ENCODE measurements at places on chromosomes 4 and X. TPM values are rescaled to one million over a fixed set of nuclear protein-coding genes. Genes with fewer than 3 reads are reported as not detected.

GRCh38 chr4:76429636-76430035 lies 5.4 kb upstream of the SHROOM3 start:
- no peak for DNase-seq

DNA sequence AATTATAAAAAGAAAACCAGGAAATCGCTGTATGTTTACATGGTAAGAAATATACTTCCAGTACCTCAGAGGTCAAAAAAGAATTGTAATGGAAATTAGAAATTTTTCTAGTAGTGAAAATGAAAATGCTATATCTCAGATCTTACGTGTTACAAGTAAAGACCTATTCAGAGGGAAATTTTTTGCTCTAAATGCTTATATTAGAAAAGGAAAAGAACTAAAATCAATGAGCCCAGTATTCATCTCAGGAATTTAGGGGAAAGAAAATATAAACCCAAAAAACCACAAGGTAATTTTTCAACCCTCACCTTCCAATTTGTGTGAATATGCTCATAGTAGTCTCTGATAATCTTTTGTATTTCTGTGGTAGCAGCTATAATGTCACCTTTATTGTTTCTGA lies 145.6 kb downstream of the RAP1GDS1 start:
- no peak for DNase-seq

DNA sequence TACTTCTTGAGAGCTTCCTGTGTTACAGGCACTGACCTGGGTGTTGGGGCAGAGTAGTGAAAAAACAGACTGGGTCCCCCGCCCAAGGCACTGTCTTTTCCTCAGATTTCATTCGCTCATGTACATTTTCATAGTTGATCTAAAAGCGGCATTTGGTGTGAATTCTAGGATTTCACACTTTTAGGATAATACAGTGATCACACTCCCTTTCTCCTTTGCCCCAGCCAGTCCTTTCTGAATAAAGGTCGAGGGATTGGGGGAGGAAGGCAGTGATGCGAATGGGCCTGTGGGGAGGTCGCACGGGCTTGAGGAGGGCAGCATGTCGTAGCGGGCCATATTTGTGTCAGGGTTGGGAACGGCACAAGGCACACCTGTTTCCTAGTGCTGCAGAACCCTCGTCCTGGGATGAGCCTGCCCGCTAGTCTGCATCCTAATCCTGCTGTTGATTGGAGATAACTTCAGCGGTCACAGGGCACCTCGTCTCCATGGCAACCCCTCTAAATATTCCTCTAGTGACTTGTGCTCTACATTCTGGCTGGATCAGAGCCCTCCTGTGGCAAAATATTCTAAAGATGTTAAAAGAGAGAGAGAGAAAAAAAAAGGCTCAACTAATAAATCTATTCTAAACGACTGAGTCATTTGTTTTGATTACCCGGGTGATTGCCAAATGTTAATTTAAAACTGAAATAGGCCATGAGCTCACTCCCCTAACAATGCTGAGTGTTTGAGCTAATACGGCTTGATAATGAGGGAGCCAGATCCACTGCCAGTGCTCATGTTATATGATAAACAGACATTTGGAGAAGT lies 21.8 kb downstream of the FHL1 start:
- peak; percentile 43 for DNase-seq

DNA sequence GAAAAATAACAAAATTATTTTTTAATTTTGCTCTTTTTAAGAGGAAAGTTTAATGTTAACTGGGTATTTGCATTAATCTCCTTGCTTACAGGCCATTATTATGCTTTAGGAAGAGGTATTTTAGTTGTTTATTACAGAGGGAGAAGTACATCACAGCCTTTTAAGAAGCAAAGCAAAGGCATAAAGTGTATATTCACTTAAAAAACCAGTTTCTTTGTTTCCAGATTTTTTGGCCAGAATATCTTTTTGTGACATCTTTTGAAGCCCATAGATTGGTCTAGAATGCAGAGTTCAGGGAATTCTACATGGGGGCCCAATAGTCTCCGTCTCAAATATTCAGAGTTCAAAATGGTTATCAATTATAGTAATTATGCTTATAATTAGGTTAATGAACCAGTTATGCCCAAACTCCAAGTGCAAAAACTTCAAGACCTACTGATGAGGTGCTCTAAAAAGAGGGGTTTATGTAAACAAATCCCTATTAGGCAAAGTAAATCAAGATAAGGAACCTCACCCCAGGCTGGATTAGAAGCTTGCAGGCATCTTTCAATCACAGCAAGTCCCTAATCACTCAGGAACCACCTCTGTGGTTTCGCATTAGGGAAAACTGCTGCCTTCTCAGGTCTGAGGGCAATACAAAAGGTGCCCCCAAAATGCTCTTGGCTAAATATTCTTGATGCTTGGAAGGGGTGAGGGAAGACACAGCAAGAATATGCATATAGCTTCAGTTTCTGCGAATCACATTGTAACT lies 1.4 kb downstream of the CXXC4 start:
- no peak for DNase-seq

DNA sequence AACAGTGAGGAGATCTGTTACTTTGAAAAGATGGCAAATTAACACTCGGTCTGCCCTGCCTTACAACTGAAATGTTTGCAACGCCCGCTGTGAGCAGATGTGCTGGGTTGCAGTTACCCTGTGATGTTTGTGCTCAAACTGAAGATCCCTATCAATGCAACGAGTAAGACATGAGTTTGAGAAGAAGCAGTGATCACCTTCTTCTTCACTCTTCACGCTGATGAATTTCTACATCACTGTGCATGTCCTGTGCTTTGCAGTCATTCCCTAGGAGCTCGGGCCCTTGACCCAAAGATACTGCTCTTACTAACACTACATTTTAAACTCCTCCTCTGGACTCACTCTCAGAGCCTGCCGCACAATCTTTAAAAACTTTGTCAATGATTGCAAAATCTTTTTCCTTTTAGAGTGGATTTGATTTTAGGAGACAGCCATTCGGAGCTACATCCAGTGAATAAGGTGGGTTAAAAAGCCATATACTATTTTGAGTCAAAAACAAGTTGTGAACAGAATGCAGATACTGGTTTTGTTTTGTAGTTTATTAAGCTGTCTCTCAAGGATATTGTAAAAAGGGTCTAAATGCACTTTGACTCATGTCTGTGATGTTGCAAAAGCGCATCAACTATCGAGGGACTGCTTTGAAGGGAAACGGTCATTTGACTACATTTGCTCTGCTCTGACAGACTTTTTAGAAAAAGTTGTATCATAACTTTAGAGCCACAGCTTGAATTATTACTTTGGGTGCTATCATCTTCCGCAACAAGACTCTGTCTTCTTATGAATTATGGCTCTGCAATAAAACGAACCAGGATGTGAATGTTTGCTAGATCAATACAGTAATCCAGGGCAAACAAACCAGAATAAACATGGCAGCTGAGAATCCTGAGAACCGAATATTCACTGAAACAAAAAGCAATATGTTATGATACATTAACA lies 5.7 kb upstream of the RHOH start:
- peak; percentile 42 for DNase-seq

DNA sequence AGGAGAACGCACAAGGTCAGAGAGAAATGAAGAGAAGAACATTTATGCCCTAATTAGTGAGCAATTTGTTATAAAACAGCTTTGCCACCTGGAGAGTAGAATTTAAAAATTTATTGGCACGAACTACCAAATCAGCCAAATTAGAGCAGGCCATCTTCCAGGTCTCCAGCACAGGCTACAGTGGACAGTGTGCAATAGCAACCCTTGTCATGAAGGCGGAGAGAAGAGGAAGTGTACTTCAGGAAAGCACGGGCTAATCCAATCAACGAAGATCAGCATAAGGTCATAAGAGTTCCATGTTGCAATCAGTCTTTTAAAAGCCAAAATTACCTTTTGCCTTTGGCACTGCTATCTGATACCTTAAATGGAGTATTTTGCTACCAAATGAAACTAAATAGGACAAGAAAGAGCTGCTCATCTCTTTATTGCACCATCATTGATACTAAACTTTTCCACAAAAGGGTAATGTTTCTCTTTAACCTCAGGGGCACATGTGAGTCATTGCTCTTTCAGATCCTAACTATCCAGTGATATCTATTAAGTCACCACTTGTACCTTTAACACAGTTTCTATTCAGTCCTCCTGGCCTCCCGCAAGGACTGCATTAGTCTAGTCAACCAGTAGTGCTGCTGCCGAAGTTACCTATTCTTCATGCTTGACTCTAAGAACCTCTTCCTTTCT lies 19.9 kb downstream of the ANK2 start:
- DNase-seq = no peak

DNA sequence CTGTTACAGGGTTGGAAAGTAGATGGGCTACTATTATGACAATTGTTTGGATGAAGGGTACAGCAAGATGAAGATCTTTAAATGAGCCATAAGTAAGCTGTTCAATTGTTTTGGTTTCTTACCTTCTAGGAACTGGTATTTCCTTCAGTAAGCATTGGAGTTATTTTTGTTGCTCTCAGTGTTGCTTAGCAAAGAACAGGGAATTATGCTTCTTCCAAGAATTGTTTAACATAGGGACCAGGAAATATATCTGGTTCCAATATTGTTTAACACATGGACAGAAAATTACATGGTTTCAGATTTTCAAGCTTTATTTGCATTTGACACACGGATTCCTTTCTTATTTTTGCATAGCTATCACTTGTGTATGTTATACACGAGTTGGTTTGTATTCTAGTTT lies 1999.0 kb downstream of the ARAP2 start:
- DNase-seq = no peak

DNA sequence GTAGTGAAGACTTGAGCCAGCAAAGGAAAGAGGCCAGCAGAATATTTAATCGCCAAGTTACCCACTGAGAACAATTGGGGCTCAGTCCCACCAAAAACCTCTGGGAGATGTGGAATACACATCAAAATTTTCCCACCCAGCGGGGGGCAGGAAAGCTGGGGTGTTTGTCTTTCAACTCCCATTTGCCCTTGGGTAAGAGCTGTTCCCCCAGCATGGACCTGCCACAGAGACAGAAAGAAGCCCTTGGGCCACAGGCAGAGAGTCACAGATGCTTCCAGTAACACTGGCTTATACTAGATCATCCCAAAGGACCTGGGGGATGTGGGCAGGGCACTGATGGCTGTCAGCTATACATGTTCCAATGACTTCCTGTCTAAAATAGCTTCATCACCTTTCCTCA lies 18.9 kb upstream of the FBXW7 start:
- DNase-seq = no peak

GRCh38 chr4:6467600-6467999 lies 4.8 kb downstream of the PPP2R2C start:
- DNase-seq = no peak

DNA sequence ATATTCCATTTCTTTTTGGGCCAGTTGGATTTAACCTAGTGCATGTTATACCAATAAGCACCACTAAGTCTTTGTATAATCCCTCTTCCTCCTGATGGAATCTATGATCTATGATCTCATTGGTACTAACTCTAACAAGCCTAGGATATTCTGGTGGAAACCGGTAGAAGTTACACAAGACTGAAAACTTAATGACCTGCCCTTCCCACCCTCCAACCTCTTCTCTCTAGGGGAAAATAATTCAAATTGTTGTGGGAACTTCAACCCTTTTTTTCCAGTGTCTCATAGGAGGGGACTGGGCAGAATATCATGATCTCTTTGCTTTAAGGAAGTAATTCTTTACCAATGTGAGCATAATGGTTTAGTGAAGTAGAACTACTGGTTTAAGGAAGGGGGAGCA lies 289.5 kb upstream of the BOD1L1 start:
- DNase-seq = no peak

DNA sequence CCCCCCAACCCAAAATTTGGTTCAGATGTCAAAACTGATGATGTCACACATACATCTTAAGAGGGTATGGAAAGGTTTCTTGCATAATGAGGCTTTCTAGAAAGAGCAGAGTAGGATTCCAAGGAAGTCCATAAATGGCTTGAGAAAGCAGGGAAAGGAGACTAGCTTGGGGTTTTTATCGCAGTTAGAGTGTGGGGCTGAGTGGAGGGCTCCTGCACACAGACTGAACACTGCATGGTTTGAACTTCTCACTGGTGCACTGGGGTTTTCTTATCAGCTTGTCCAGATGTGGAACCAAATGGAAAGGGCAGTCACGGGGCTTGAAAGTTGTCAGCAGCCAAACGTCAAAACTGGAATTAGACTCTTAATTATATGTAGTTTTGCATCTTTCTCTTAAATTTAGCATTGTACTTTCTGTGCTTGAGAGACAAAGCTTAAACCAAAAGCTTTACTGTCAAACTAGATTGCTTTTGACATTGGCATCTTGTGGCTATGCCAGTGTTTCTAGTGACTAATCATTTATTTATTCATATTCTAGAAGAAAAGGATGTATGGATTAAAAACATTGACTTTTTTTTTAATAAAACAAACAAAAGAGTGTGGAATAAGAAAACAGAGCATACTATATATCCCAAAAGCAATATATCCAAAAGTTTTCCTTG lies 78.3 kb upstream of the STIM2 start:
- DNase-seq = no peak

- DNase-seq = no peak
Measured at GRCh38 chr4:109962401-109962800, 49.7 kb downstream of the EGF start.

DNA sequence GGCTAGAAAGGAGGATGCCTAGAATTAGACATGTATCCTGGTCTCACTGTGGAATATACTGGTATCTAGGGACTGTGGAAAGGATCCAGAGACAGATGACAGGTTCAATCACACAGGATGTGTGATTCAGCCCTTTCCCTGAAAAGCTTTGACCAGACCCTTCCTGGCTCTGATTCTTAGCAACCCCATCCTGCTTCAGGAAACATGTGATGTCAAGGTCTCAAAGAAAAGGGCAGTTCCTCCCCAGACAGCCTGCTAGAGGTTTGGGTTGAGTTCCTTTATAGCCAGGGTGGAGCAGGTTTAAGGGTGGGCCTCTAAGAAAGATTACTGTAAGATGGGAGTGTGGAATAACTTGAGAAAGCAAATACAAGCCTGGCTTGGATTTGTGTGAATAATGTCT lies 3.0 kb downstream of the BMP15 start:
- DNase-seq = no peak

GRCh38 chr4:144611850-144612249 lies 34.1 kb upstream of the HHIP start:
- peak; percentile 1 for DNase-seq

DNA sequence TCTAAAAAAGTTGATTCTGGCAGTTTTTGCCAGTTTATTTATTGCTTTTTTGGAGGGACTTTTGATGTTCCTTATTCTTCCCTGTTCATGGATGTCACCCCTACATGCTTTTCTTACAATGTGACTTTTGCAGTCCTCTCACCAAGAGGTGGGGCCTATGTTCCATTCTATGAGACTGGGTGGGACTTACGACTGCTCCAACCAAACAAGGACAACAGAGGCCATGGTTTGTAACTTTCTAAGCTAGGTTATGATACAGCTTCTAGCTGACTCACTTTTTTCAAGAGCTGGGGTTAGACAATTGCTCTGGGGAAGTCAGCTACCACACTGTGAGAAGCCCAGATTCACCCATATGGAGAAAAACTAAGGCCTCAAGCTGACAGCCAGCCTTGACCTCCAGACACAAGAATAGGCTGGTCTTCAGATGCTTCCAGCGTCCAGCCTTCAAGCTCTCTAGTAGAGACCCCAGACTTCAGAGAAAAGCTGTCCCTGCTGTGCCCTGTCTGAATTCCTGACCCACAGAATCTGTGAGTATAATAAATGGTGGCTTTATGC lies 39.5 kb downstream of the ENOPH1 start:
- DNase-seq = no peak

GRCh38 chr4:80538276-80538926 lies 202.9 kb downstream of the CFAP299 start:
- no peak for DNase-seq

PNMA6F gene
- 0.15 TPM for total RNA-seq

MAGEA11 gene
- not detected for total RNA-seq

F11 gene
- total RNA-seq = 0.99 TPM

ADGRG4 gene
- total RNA-seq = not detected

GC gene
- 0.34 TPM for total RNA-seq
